ENCODE measurements at places on chromosomes 12 and 14.
A peak's percentile ranks its signal among the peaks of the same experiment; 100 is the strongest.

- no peak for DNase-seq
These were observed 99.0 kb downstream of the LIN7A start for GRCh38 chr12:80838708-80839107.

GRCh38 chr12:46577063-46577776, 204.6 kb upstream of the SLC38A2 start:
- DNase-seq: no peak

DNA sequence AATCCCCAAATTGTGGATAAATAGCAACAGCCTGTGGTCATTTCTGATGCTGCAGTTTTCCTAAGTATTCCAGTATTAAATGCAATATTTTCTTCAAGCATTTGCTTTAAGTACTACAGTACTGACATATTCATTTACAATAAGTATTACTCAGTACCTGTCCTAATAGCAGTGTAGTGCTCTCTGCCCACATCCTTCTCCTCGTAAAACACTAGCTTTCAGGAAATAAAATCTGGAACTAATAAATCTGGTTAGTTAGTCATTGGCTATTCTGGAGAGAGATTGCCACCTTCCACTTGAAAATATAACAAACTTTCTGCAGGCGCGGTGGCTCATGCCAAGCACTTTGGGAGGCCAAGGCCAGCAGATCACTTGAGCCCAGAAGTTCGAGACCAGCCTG, 441.5 kb downstream of the PRKD1 start:
- no peak for DNase-seq

DNA sequence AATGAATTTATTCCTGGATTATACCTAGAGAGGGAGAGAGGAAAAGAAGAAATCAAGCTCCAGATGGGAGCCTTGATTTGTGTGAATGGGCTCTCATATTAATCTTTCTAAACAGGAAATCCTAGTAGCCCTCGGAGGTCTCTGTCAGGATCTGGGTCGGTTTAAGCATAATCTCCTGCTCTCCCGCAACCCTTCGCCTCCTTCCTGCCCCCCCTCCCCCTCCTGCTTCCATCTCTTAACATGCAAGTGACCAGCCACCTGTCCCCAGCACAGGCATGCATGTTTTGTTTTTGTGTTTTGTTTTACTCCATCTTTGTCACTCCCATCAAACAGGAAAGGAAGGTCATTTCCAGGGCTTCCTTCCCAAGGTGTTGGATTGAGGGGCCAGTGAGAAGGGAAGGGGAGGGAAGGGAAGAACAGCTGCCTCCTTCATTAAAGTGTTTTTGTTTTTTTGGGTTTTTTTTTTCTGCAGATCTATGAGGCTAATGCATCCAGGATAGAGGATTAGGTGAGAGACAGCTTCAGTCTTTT, 4.8 kb upstream of the KCNA5 start:
- DNase-seq: no peak

DNA sequence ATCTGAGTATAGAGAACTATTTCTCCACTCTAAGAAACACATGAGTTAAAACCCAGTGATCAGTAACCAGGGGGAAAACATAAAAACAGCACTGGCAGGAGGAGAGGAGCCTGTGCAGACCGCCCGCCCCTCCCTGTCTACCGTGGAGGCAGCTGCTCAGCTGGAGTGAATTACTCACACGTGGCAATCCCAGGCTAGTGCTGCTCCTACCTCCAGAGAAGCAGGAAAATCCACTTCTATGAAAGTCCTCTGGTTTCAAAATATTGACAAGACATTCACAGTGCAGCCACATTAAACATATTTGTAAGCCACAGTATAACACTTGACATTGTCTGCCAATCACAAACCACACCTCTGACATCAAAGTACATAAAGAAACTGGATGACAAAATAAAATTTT, 16.7 kb downstream of the TMEM132D start:
- DNase-seq: no peak

DNA sequence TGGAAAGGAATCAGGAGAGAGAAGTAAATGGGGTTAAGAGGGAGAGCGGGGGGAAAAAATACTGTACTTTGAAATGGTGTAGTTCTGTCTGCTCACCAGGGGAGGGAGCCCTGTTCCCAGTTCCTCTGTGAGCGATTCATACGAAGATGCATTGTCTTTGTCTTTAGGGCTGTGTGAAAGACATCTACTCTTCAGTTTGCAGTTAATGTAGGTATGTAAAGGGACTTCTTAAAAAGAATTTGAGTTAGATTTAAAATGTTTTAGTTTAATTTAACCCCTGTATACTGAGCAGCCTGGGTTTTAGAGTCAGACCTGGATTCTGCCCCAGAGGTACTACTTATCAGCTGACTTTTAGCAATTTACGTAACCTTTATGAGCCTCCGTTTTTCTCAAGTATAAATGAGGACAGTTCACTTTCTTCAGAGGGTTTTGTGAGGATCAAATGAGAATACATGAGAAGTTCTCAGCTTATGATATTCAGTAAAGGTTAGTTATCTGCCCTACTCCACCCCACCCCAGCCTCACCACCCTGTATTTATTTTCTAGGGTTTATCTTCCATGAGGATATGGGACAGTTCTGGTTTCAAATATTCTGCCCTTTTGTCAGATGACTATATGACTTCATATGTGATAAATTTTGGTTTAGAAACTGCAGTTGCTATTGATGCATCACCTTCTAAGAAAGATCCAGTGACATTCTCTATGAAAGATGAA, 82.5 kb upstream of the EVL start:
- peak; percentile 40 for DNase-seq

- DNase-seq: no peak
These were observed 117.1 kb downstream of the SLC25A47 start for GRCh38 chr14:100440207-100440631.

DNA sequence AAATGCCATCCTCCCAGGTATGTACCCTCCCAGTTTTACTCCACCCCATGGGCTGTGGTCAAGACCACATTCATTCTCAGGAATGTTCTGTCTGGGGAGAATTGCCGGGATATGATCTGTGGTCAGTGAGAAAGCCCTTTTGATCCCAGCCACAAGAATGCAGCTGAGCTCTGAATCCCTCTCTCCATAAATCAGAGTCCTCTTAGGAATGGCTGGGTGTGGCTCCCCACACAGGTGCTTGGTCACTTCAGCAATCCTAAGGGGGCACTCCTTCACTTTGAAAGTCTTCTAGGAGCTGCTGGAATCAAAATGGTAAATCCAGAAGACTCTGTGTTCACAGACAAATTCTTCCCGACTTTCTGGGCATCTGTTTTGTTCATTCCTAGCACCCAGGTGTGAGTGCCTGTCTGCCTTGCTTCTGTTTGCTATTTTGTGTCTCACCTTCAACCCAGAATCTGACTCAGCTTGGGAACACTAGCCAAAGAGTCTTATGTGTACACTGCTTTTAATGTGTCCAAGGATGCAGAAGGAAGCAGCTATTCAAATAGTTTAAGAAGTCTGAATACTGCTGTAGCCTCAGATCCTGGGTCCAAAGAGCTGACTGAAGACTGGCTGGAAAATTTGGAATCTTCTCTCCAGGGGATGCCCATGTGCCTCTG, 144.6 kb upstream of the CDKN3 start:
- peak; percentile 11 for DNase-seq

GRCh38 chr14:96881713-96882112, 84.5 kb downstream of the VRK1 start:
- peak; percentile 42 for DNase-seq

DNA sequence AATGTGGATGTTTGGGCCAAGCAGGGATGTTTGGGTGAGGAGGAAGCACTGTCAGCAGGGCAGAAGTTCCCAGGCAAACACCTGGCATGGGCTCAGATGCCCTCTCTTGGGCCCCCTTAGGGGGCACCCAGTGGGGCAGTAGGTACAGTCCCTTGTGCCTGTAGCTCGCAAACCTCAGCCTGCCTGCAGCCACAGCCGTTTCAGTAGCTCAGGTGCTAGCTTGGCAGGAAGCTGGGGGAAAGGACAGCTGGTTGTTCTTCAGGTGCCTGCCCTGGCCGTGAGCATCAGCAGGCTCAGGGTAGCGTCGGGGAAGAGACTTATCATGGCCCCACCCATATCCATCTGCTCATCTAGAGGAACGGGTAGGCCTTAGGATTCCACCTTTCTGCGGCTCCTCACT, 67.5 kb downstream of the B4GALNT3 start:
- no peak for DNase-seq

GRCh38 chr14:90454041-90455000, 57.5 kb downstream of the CALM1 start:
- DNase-seq: peak; percentile 87

DNA sequence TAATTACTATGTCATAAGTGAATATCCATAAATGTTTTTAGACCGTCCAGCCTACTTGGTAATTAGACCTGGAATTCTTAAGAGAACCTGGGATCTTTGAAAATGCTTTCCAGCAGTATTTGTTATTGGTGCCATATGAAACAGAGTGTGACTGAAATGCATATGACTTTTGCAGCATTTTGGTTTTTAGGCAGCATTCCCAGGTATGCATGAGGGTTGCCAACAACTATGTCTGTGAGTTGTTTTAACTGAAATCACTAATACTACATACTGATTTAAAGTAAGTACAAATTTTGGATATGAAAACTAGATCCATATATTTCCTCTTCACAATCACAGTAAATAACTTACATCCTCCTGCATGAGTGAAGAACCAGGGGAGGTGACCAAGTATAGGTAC, 437.7 kb upstream of the FAR2 start:
- no peak for DNase-seq

DNA sequence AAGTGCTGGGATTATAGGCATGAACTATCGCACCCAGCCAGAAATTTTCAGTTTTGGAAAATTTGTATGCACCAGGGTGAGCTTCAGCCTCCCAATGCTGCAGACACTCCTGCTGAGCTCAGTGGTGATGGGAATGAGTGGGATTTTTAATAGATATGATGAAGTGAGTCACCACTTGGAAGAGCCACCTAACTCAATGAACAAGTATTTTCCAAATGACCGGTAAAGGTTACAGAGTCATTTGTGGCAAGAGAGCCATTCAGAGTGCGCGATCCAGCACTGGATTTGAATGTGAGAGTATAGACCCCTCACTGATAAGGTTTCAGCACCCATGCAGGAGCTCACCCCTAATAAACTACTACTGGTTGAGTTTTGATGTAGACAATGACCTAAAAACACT, 100.7 kb downstream of the PPP2R5C start:
- no peak for DNase-seq

DNA sequence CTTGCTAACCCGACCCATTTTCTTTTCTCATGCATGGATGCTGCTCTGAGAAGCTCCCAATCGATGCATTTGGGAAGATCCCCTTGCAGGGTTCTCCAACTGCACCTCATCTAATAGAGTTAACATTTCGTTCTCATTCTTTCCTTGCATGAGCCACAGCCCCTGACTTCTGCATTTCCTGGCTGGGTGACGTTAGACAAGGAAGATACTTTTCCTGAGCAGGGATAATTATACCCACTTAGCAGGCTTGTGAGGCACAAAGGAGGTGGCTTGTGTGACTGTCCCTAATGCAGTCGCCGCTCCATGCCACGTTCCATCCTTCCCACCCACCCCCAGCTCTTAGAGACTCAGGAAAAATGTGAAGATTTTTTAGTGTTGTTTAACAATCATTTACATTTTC, 195.1 kb downstream of the CHST11 start:
- no peak for DNase-seq

DNA sequence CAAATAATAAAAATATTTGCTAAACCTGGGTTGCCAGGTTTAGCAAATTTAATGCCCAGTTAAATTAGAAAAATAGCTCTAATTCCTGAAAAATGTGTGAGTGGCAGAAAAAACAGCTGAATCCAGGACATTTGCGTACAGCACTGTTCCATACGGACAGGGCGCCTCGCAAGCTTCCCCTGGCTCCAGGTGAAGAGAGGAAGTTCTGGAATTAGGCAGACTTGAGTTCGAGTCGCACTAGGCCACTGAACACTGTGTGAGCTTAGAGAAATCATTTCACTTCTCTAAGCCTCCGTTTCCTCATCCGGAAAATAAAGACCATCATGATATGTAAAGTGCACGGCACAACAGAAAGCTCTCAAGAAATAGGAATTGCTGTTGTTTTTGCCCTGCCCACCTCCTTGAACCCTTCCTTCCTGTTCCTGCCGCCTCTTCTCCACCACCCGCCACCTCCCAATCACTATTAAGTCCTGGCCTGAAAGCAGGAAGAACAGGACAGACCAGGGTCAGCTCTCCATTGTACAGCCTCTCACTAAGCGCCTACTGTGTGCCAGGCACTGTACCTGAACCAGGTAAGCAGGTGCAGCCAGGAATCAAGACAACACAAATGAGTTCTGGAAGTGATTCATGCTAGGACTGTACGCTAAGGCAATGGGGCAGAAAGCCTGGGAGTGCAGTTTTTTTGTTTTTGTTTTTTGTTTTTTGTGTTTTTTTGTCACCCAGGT, 763 bp upstream of the PHETA1 start:
- DNase-seq: no peak

- no peak for DNase-seq
These were observed 163.7 kb upstream of the IGF1 start for GRCh38 chr12:102643879-102644575.

- no peak for DNase-seq
These were observed 472.2 kb upstream of the STXBP6 start for GRCh38 chr14:25522116-25522515.

GRCh38 chr14:57883061-57883460, 17.2 kb upstream of the SLC35F4 start:
- no peak for DNase-seq

GRCh38 chr14:68669111-68669511, 123.8 kb downstream of the ZFP36L1 start:
- DNase-seq: peak; percentile 89

DNA sequence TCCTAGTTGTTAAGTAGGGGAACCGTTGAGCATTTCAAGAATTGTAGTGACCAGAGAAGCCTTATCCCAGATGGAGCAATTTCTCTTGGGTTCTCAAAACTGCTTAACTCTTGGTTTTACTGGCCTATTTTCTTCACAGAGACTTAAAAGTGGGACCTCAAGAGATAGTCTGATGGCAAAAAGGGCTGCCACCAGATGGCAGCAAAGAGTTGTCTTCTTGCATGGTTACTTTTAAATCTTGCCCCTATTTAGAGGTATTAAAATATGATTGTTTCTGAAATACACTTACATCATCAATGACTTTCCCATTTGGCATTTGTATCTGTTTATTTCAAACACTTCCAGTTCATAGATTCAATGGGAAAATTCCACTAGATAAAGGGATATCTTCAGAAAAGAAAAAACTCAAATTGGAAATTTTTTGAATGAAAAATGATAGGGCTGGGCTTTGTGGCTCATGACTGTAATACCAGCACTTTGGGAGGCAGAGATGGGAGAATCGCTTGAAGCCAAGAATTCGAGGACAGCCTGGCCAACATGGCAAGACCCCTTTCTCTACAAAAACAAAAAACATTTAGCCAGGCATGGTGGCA, 69.9 kb upstream of the CNTN1 start:
- DNase-seq: peak; percentile 50

GRCh38 chr12:116026768-116027550, 250.5 kb downstream of the MED13L start:
- DNase-seq: peak; percentile 53

Data from foreskin melanocyte (primary cell).